NCI-H1436 treated with DMSO at 0.1 percent for 48 hours (cell line): ENCODE measurements at places on chromosomes 3 and 15.

- DNase-seq: no peak
These were observed 701 bp downstream of the SGO1 start for GRCh38 chr3:20185331-20185678.

GRCh38 chr15:82298520-82298919 lies 35.9 kb downstream of the SAXO2 start:
- no peak for DNase-seq

- no peak for DNase-seq
These were observed 2.6 kb upstream of the XYLB start for GRCh38 chr3:38343797-38344594.

- no peak for DNase-seq
These were observed 234.3 kb downstream of the SHOX2 start for GRCh38 chr3:157871838-157872460.

DNA sequence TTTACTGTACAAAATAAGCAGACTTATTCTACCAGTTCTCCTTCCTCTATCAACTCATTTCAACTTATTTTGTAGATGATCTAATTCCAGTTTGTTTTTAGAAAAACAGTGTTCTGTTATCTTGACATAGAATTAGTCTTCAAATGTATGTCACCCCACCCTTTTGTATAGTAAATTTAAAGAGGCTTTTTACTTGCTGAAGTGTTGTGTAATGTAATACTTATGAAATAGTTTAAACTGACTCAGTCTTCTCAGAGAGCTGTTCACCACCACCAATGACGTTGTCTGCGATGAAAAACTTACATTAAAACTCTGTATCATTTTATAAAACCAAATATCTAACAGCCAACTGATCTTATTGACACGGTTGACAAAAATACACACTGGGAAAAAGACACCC lies 82.9 kb downstream of the RAP2B start:
- DNase-seq: no peak

- no peak for DNase-seq
These were observed 88.3 kb upstream of the PRR23C start for GRCh38 chr3:139132976-139133375.

DNA sequence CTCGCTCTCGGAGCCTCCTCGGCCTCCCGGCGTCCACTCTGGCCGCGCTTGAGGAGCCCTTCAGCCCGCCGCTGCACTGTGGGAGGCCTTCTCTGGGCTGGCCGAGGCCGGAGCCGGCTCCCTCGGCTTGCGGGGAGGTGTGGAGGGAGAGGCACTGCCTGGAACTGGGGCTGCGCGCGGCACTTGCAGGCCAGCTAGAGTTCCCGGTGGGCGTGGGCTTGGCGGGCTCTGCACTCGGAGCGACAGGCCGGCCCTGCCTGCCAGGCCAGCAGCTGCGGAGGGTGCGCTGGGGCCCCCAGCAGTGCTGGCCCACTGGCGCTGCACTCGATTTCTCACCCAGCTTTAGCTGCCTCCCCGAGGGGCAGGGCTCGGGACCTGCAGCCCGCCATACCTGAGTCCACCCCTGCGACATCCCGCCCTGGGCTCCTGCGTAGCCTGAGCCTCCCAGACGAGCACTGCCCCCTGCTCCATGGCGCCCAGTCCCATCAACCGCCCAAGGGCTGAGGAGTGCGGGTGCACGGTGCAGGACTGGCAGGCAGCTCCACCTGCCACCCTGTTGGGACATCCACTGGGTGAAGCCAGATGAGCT lies 765.0 kb downstream of the IGSF11 start:
- DNase-seq: no peak

- peak; percentile 63 for DNase-seq
These were observed 91.9 kb downstream of the MB21D2 start for GRCh38 chr3:192825657-192826200.

DNA sequence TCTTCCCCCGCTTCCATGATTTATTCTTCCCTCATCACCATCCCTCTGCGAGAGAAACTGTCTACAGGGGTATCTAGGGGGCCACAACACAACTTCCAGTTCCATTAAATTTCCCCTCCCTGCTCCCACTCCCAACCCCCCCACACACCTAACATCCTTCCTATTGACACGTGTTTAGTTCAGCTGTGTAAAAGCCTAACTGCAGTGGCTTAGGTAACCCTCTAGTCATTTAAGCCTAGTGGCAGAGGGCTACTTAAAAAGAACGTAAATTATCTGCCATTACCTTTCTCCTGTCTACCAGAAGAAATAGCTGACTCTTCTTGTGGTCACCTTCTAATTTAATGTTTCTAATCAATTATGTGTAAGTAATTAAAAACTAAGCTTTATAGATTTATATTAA lies 56.3 kb downstream of the ZNF148 start:
- DNase-seq: no peak

GRCh38 chr3:43953814-43954692 lies 263.3 kb downstream of the ABHD5 start:
- DNase-seq: no peak

- no peak for DNase-seq
These were observed 172.6 kb downstream of the FMN1 start for GRCh38 chr15:33021806-33022389.

- no peak for DNase-seq
These were observed 954.3 kb downstream of the SQOR start for GRCh38 chr15:46589088-46589487.

- no peak for DNase-seq
These were observed 483.2 kb upstream of the SGO1 start for GRCh38 chr3:20669184-20669583.

DNA sequence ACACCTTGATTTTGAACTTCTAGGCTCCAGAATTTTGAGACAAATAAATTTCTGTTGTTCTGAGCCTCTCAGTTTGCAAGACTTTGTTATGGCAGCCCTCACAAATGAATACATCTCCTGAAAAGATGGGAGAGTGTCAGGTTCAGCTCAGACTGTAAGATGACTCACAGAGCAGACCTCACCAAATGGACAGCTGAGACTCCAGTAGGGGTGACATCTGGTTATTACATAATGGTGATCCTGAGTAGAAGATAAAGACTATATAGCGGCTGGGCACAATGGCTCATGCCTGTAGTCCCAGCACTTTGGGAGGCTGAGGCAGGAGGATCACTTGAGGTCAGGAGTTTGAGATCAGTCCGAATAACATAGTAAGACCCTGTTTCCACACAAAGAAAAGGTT lies 26.2 kb upstream of the MTMR14 start:
- DNase-seq: no peak

- no peak for DNase-seq
These were observed 463.4 kb upstream of the ARL6 start for GRCh38 chr3:97301114-97301513.

DNA sequence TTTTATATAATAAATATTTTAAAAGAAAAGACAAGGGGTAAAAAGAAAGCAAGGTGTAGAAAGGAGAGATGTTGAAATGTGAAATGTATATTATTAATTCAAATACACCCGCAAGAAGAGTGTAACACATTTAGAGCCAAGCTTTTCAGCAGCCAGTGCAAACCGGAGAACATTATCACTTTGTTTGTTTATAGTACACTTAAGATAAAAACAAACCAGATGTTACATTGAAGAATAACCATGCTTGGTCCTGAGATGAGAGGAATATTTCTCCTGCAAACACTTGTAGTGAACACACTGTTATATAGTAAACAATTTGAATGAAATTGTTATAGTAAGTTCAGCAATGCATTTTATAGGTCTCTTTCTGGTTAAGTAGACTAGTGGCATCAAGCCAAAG lies 1441.5 kb downstream of the OTOL1 start:
- no peak for DNase-seq

GRCh38 chr3:71082833-71083232 lies 500.7 kb downstream of the FOXP1 start:
- DNase-seq: no peak

- no peak for DNase-seq
These were observed 258.5 kb upstream of the PROK2 start for GRCh38 chr3:72043204-72044133.

DNA sequence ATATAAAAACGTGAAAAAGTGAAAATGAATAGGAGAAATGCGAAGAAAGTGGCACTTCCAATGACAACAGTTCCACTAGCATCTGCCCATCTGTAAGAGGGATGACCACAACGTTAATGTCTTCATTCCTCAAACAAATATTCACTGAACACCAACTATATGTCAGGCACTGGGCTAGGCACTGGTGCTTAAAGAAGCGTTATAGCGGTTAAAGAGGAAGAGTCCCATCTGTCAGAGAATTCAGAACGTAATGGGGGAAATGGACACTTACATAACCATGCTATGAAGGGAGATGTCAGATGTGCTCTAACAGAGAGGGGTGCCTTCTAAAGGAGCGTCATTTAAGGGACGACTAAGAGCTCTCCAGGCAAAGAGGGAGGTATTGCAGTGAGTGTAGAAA lies 8.2 kb downstream of the RUBCN start:
- no peak for DNase-seq

DNA sequence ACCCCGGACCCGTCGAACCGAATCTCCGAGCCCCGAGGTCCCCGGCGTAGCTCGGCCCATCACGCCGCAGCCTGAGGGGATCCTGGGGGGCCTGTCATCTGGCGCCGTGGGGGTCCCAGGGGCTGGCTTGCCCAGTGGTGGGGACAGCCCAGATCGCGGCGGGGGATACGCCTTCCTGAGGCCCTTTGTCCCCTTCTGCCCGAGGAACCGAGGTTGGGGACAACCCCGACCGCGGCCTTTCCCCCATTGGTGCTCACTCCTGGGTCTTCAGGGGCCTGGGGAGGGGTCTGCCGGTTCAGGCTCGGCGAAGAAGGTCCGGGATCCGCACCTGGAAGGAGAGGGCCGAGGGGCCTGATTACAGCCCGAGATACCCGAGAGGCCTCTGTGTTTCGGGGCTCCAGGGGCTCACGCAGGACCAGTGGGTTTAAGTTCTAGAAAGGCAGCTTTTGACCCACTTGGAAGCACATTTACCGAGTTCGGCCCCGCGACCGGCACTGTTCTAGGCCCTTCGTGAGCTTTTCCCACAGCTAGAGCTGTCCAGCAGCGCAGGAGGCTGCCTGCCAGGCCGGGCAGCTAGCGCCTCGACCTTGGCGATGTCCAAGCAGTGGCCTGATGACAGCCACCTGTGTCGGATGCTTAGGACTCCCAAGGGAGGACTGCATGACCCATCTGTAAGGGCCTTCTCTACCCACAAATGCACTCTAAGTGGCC lies 504 bp downstream of the ABHD2 start:
- no peak for DNase-seq

DNA sequence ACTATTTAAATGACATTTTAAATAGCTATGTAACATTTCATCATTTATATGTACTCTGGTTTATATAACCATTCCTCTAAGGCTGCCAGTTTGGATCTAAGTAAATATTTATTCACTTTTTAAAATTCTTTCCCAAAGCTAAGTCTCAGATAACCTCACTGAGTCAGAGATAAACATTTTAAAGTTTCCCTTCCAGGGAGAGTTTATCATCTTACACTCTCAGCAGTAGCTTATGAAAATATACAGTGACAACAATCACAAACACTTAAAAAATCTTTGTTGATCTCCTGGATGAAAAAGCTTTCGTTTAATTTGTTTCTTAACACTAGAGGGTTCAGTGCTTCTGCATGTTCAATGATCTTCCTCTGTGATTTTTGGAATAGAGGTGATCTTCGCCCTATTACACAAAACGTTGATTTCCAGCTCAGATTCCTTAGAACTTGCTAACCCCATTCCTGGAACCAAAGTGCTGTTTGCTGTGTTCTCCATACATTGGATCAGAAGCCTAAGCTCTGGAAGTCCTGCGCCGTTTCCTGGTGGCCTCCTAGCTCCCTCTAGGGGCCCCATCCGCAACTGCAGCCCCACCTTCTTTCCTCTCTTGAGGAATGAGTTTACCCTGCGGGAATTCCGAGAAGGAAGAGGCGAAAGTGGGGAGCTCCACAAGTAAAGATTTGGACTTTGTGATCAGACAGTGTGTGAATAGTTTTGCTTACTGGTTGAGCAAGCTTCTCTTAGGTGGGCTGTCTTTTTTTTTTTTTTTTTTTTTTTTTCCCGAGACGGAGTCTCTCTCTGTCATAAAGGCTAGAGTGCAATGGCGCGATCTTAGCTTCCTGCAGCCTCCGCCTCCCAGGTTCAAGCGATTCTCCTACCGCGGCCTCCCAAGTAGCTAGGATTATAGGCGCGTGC lies 29.3 kb upstream of the SACM1L start:
- DNase-seq: no peak

DNA sequence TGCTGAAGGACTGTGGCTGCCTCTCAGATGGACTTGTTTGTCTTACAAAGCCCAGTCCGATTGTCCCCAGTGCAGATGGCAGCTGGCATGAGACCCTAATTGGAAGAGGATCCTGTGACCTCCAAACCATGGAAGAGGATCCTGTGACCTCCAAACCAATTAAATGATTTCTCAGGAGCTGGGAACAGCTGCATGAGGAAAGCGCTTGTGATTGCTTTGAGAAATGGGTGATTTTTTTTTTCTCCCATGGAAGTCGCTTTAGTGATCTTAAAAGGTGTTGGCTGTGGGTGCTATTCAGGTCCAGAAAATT lies 68.4 kb upstream of the LARS2 start:
- DNase-seq: no peak

GRCh38 chr3:122315619-122316018 lies 9.4 kb upstream of the CSTA start:
- no peak for DNase-seq

DNA sequence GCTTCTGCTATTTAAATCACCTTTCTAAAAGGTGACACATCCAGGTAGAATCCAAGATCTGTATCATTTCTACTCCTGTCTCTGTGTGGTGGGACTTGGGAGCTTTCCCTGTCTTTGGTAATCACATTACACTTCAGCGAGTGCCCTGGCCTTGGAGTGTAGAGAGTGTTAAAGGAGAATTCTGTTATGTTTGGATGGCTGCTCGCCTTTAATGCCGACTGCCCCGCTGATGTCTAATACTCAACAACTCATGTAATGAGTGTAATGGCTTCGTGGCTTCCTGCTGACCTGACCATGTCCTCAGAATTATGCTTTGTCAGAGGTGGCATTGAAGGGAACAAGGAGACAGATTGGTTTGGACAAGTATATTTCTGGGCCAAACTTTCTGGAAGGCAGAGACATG lies 66.3 kb upstream of the LRTM1 start:
- DNase-seq: no peak

- DNase-seq: no peak
These were observed 17.1 kb downstream of the RBP1 start for GRCh38 chr3:139522421-139522820.

- DNase-seq: no peak
These were observed 231.8 kb downstream of the UACA start for GRCh38 chr15:70531576-70531975.

- DNase-seq: no peak
These were observed 105.1 kb downstream of the SNRPN start for GRCh38 chr15:25059698-25060471.

GRCh38 chr3:157176934-157177333 lies 17.0 kb upstream of the CCNL1 start:
- DNase-seq: no peak

GRCh38 chr15:41882689-41883483 lies 11.0 kb downstream of the SPTBN5 start:
- DNase-seq: no peak

- no peak for DNase-seq
These were observed 200.3 kb upstream of the SEMA6D start for GRCh38 chr15:47516972-47517371.

GRCh38 chr15:62698646-62699045 lies 343.9 kb upstream of the TPM1 start:
- no peak for DNase-seq
